LoVo (cell line): ENCODE measurements at places on chromosomes 6 and 20.

DNA sequence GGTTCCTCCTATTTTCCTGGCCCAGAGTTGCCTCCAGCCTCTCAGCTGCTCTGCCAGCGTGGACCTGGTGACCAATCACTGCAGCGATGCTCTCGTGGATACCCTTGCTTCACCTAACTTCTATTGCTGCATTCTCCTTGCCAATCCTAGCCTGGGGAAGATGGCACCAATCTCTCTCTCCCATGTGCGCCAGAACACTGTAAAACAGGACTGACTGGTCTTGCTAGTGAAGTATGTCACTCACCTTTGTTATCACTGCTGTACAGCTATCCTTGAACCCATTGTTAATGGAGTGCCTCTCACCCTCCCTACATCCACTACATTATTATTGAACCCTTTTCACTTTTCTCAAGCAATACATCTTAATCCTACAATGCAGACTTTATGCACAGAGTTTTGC, 80.1 kb downstream of the LYRM4 start:
- no peak for DNase-seq

GRCh38 chr6:130503146-130503545, 137.3 kb downstream of the TMEM200A start:
- no peak for DNase-seq

- peak; percentile 7 for DNase-seq
These were observed 3.0 kb upstream of the ZBTB24 start for GRCh38 chr6:109486068-109486467.

- no peak for DNase-seq
These were observed 44.2 kb upstream of the EYA2 start for GRCh38 chr20:46850416-46850815.

GRCh38 chr6:142374965-142375733, 73.3 kb downstream of the ADGRG6 start:
- peak; percentile 86 for DNase-seq

DNA sequence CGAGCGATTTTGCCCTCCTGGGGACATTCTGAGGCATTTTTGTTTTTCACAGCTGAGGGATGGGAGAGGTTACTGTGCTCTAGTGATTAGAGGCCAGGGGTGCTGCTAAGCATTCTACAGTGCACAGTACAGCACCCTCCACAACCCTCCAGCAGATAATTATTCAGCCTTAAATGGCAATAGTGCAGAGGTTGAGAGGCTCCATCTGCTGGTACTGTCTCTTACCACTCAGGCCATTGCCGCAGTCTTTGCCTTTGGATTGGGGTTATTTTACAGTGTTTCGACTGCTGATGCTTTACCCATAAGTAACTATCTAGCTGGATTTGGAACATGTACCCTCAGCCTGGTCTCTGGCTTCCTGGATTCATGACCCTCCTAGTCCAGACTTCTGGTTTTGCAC, 705.3 kb downstream of the KIF16B start:
- DNase-seq, result no peak

- DNase-seq, result no peak
These were observed 81.1 kb downstream of the BMP5 start for GRCh38 chr6:55794136-55794812.

GRCh38 chr20:574297-574942, 30.8 kb upstream of the CSNK2A1 start:
- DNase-seq, result no peak

GRCh38 chr20:24646321-24646720, 176.9 kb downstream of the SYNDIG1 start:
- DNase-seq, result no peak

DNA sequence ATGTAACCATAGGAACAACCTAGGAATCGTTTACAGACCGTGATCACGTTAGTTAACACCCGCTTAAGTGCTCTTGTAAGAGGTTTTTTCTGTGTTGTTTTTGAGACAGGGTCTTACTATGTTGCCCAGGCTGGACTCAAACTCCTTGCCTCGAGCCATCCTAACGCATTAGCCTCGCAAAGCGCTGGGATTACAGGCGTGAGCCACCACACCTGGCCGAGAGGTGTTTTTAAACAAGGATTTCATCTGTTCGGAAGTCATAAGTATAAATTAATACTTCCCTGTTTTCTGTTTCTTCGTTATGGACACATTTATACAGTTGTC, 727 bp downstream of the MRS2 start:
- no peak for DNase-seq

DNA sequence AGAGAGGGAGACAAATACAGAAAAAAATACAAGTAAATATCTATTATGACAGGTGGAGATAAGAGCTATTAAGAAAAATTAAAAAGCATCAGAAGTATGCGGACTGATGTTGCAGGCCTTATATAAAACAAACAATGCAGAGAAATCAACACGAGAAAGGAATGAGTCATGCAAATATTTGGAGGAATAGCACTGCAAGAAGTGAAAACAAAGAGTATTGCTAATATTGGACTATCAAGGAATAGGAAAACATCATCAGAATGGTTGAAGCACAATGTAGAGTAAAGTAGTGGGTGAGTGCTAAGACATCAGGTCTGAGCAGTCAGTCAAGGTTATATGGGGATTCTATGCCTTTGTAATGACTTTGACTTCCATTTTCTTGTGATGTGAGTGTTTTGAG, 657.5 kb upstream of the GJE1 start:
- DNase-seq, result no peak

DNA sequence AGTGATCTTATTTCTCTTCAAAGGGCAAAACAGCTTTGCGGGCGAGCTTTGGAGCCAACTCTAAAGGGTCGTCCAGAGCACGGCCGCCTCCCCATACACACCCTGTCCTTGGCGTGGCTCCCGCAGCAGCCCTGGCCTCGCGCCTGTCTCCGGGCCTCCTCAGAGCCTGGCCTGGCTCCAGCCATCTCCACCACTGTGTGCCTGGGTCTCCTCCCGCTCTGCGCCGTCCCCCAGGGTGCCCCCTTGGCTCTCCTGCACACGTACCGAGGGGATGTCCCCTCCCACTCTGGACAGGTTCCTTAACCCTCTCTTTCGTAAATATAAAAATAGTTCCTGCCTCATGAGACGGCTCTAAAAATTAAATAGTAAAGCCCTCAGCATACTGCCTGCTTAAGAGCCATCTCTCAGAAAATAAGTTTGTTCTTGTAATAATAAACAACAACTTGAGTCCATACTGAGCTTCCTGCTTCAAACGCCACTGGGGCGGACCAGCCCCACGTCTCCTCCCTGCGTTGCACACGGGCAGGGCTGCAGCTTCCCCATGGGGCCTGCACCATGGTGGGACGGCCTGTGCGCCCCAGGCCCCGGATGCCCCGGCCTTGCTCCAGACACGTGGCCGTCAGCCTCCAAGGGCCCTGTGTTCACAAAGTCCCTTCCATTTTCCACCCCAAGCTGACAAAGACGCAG, 226.2 kb downstream of the TTLL2 start:
- DNase-seq, result no peak

GRCh38 chr20:31788578-31788977, 30.6 kb upstream of the MYLK2 start:
- no peak for DNase-seq

DNA sequence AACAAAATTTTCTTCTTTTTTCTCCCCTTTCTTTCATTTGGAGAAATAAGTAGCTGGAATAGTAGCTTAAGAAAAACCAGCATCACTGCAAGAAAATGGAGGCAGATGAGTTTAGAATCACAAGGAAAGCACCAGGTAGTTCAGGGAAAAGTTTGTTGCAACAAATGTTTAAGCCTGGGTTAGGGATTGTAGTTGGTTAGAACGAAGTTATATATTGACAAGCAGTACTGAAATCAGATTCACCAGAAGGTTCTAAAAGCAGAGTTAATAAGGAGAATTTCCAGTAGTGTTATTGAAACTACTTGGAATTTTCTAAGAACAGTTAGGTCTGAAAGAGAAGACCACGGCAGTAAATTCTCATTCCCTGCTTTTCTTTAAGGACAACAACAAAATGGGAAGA, 70.2 kb downstream of the BMP2 start:
- DNase-seq, result no peak

DNA sequence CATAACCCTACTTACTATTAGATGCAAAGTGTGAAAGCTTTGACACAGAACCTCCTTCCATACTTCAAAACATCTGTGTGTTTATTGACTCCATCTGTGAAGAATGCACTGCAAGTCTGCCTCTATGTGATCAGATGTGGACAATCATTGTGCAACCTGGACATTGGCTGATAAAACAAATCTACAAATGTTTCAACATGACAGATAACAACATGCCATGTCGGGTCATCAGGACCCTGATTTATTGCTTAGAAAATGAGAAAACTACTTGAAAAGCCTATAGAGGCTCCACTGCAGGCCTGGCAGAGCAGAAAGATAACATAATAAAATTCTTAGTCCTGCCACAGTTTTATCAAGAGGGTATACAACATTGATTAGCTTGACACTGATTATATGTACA, 1286.4 kb downstream of the GRIK2 start:
- DNase-seq, result no peak
